Activated CD4-positive, alpha-beta T cell treated with anti-CD3 and anti-CD28 coated beads, Interleukin-2, amount 10 ng/mL, durations not matched to agents 7 days and 5 days (primary cell): ENCODE measurements at places on chromosomes 13 and 19. TPM values are rescaled to one million over a fixed set of nuclear protein-coding genes. Genes with fewer than 3 reads are reported as not detected.

- H3K4me3 ChIP-seq, result no peak overlapping the region
- no peak overlapping the region for H3K27ac ChIP-seq
- DNase-seq, result no peak
Observed at GRCh38 chr13:82627183-82627582, 1255.1 kb downstream of the SLITRK1 start.

DNA sequence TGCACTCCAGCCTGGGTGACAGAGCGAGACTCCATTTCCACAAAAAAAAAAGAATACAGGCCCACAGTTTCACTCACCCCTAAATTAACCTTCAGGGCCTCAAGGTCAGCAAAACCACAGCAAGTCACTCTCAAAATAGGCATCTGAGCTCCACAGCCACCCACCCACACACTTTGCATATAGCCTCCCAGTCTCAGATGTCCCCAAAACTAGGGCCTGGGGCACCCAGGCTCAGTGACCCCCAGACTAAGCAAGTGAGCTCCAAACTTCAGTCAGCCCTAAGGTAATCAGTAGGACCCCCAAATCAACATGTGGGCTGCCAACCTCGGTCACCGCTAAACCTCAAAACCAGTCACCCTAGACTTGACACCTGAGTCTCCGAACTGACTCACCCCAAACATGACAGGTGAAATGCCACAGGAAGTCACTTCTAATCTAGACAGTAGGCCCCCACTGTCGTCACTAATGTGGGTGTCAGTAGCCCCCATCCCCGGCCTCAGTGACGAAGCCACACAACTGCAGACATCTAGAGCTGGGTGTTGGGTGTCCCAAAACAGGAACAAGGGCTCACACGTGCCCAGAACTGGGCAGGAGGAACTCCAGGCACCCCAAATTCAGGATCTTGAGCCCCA is 13.9 kb downstream of the RABAC1 start:
- H3K27me3 ChIP-seq, result peaks cover 12% of the 10 kb centered on the region
- H3K4me3 ChIP-seq, result no peak overlapping the region
- H3K27ac ChIP-seq, result peak overlapping the region; percentile 81
- peaks cover 9% of the 10 kb centered on the region for H3K36me3 ChIP-seq
- peak; percentile 79 for DNase-seq

DNA sequence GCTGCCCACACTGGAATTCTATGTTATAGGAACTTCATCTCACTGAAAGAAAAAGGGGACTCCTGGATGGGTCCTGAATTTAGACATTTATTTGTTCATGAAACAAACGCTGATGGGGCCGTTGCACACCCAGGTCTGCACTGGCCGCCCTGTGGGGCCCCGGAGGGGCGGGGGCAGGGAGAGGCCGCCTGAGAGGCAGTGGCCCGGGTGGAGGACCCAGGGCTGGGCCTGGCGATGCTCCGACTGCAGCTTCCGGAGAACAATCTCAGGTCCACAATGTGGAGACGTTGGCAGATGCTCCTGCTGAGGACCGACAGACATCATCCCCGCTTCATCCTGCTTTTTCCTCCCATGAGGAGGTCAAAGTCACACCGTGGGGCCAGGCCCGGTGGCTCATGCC is 16.3 kb upstream of the PTBP1 start:
- no peak overlapping the region for H3K4me3 ChIP-seq
- no peaks in the 10 kb centered on the region for H3K27me3 ChIP-seq
- H3K36me3 ChIP-seq, result no peaks in the 10 kb centered on the region
- H3K27ac ChIP-seq, result no peak overlapping the region
- H3K4me1 ChIP-seq, result no peaks in the 10 kb centered on the region
- no peak for DNase-seq

DNA sequence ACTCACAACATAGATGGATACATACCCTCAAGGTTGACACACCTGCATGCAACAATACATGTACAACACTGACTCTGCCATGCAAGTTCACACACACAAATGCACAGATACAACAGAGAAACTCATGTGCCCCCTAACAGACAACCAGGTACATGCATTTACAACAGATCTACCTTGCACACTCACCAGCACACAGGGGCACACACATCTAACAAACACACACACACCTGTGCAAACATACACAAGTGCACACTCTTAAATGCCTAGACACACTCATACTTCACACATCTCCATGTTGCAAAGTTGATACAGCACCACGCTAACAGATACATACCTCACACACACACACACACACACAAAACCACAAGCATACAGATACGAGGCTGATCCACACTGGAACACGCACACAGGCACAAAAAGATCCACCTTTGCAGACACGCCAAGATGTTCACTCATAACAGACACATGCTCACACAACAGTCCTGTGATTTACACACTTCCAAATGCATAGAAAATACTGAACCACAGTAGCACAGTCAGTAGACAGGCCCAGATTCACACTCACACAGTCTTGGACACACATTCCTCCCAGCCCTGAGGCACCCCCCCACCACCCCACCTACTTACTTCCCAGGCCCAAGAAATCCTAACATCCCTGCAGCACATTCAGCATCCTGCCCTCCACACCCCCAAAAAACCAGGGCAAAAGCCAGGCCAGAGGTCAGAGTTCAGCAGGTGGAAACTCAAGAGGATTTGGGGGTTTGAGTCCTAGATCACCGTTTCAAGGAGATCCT is 1.4 kb downstream of the LRFN1 start:
- H3K4me3 ChIP-seq, result peak overlapping the region; percentile 61
- peaks cover 2% of the 10 kb centered on the region for H3K27me3 ChIP-seq
- H3K36me3 ChIP-seq, result peaks cover 7% of the 10 kb centered on the region
- DNase-seq, result no peak
- H3K27ac ChIP-seq, result peak overlapping the region; percentile 68

DCT gene
- 0.15 TPM for total RNA-seq

PEPD gene
- 38.1 TPM for total RNA-seq

DNA sequence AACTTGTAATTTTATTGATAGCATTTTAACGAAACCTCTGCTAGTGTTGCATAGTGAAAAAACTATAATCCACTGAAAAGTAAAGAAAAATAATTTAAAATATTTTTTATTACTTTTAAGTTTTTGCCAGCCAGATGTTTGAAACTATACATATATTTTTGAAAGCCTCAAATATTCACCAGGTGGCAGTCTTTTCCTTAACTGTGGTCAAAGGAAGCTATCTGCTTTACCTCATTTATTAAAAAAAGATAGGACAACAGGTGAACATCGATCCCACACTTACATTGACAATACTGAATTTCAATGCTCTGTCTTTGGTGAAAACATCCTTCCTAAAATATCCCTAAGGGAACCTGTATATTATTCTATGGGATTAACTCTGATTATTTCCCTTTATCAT is 100.5 kb downstream of the TRPC4 start:
- H3K4me3 ChIP-seq, result no peak overlapping the region
- no peaks in the 10 kb centered on the region for H3K36me3 ChIP-seq
- H3K27me3 ChIP-seq, result no peaks in the 10 kb centered on the region
- H3K27ac ChIP-seq, result no peak overlapping the region

GRCh38 chr19:46604781-46605355 is 3.7 kb downstream of the CALM3 start:
- H3K27me3 ChIP-seq, result no peaks in the 10 kb centered on the region
- no peak for DNase-seq
- H3K36me3 ChIP-seq, result peaks cover 57% of the 10 kb centered on the region
- peak overlapping the region; percentile 25 for H3K27ac ChIP-seq
- peaks cover 50% of the 10 kb centered on the region for H3K4me1 ChIP-seq
- no peak overlapping the region for H3K4me3 ChIP-seq

ZNF534 gene
- not detected for total RNA-seq

- no peak for DNase-seq
- H3K27ac ChIP-seq, result no peak overlapping the region
- peaks cover 2% of the 10 kb centered on the region for H3K27me3 ChIP-seq
Observed at GRCh38 chr13:98349731-98350305, 172.7 kb upstream of the RNF113B start.

- no peak overlapping the region for H3K27ac ChIP-seq
- no peaks in the 10 kb centered on the region for H3K27me3 ChIP-seq
- peaks cover 3% of the 10 kb centered on the region for H3K36me3 ChIP-seq
- no peaks in the 10 kb centered on the region for H3K4me1 ChIP-seq
- no peak for DNase-seq
Observed at GRCh38 chr13:113751491-113751890, 7.5 kb upstream of the TMEM255B start.

DNA sequence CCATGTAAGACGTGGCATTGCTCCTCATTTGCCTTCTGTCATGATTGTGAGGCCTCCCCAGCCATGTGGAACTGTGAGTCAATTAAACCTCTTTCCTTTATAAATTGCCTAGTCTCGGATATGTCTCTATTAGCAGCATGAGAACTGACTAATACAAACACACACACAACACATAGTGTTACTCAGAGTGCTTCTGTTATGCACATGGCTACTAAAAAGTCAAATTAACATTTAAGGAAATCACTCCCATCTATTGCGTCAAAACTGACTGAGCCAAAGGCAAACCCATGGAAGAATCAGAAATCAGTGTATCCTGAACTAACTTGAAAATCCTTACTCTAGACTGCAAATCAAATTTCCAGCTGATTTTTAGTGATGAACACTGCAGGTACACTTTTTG is 209.2 kb downstream of the RBM26 start:
- H3K27me3 ChIP-seq, result peaks cover 11% of the 10 kb centered on the region
- H3K36me3 ChIP-seq, result peaks cover 2% of the 10 kb centered on the region
- no peak for DNase-seq

FFAR2 gene
- not detected for total RNA-seq

GRCh38 chr19:52176574-52176973 is 5.2 kb upstream of the ZNF836 start:
- H3K36me3 ChIP-seq, result peaks cover 7% of the 10 kb centered on the region
- H3K27me3 ChIP-seq, result no peaks in the 10 kb centered on the region
- H3K4me3 ChIP-seq, result no peak overlapping the region
- peaks cover 7% of the 10 kb centered on the region for H3K4me1 ChIP-seq
- H3K27ac ChIP-seq, result no peak overlapping the region

GRCh38 chr19:3849092-3849491 is 19.7 kb downstream of the ZFR2 start:
- H3K4me3 ChIP-seq, result no peak overlapping the region
- no peak overlapping the region for H3K27ac ChIP-seq
- H3K4me1 ChIP-seq, result no peaks in the 10 kb centered on the region
- H3K27me3 ChIP-seq, result peaks cover 1% of the 10 kb centered on the region

ZNF260 gene
- total RNA-seq, result 13.7 TPM

DNA sequence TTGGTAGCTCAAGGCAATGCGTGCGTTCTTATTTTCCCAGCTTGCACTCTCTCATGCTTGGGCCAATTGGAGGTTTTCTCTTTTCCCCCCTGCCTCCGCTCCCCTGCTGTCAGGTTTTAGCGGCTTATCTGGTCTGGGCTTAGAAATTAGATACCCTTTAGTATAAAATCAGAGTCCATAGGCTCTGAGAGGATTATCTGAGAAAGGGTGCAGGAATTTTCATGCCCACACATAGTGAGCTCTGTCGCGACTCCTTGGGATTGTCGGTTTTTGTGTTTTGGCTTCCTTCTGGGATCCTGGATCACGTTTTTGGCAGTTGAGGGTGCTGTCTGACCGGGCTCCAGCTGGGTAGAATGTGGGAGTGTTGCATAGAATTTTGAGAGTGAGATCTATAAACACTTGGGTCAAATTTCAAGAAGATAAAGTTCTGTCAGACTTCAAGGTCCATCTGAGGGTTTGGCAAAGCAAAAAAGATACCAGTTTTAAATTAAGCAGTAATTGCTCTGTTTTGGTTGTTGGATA is 12.4 kb downstream of the CHAF1A start:
- no peak overlapping the region for H3K4me3 ChIP-seq
- peaks cover 29% of the 10 kb centered on the region for H3K36me3 ChIP-seq
- no peaks in the 10 kb centered on the region for H3K4me1 ChIP-seq
- H3K27me3 ChIP-seq, result no peaks in the 10 kb centered on the region
- DNase-seq, result no peak
- H3K27ac ChIP-seq, result no peak overlapping the region

STAP2 gene
- total RNA-seq, result 11.9 TPM

ZNF541 gene
- 0.35 TPM for total RNA-seq

GPR4 gene
- total RNA-seq, result not detected

DNA sequence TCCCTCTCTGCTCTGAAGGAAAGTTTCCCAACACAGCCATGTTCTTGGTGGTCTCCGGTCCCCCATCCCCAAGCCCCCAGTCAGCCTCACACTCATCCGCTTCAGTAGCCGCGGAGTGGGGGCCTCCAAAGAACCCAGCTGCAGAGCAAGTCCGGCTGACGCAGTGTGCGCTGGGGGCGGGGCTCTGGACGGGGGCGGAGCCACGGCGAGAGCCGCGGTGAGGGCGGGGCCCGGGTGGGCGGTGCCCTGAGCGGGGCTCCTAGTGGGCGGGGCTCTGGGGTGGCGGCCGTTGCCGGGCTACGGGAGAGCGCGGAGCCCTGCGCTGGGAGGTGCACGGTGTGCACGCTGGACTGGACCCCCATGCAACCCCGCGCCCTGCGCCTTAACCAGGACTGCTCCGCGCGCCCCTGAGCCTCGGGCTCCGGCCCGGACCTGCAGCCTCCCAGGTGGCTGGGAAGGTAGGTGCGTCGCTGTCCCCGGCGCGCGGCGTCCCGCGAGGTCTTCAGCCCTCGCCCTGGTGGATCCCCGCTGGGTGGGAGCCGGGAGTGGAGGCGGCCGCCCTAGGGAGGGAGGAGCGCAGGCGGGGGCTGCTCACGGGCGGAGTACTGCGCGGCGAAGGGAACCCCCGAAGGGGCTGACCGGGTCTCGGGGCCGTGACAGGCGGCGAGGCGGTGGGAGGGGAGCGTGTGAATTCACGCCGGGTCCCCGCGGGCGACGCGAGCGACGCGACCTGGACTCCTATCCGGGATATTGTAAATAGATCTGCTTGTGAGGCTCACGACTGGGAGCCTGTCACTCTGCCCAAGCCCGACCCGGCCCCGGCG is 9.1 kb downstream of the TNFRSF19 start:
- no peaks in the 10 kb centered on the region for H3K36me3 ChIP-seq
- DNase-seq, result peak; percentile 92
- H3K27ac ChIP-seq, result peak overlapping the region; percentile 78
- peak overlapping the region; percentile 71 for H3K4me3 ChIP-seq
- peaks cover 20% of the 10 kb centered on the region for H3K4me1 ChIP-seq

MUC16 gene
- not detected for total RNA-seq

GRCh38 chr19:30663611-30664174 is 291.5 kb downstream of the ZNF536 start:
- no peak overlapping the region for H3K4me3 ChIP-seq
- no peak for DNase-seq
- no peak overlapping the region for H3K27ac ChIP-seq
- H3K27me3 ChIP-seq, result no peaks in the 10 kb centered on the region

CPT1C gene
- total RNA-seq, result 0.79 TPM

SERPINE3 gene
- total RNA-seq, result not detected

GYS1 gene
- 60.8 TPM for total RNA-seq

DNA sequence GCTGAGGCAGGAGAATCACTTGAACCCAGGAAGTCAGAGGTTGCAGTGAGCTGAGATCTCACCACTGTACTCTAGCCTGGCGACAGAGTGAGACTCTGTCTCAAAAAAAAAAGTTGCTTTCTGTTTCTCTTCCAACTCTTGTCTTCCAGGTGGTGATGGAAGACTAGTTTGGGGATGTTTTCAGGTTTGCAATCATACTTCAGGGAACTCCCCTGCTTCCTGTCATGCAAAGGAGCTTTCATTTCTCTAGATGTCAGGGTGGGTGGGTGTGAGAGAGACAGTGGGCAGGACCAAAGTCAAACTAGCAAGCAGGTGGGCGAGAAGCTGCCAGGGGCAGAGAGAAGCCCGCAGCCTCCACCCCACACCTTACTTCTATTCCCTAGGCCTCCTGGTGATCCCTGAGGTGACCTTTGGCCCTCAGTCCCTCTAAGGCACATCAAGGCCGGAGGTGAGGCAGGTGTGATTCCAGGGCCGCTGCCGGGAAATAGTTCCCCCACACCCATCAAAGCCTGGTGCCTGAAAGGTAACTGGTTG is 25.7 kb downstream of the CCNE1 start:
- peak; percentile 69 for DNase-seq
- no peaks in the 10 kb centered on the region for H3K27me3 ChIP-seq
- H3K36me3 ChIP-seq, result peaks cover 3% of the 10 kb centered on the region

GTF2F1 gene
- total RNA-seq, result 67.7 TPM

ZBTB45 gene
- total RNA-seq, result 19.9 TPM

PSENEN gene
- total RNA-seq, result 41.7 TPM
